ENCODE measurements at places on chromosomes 3 and 15.

- DNase-seq: no peak
Measured at GRCh38 chr15:46644501-46645481, 1010.0 kb downstream of the SQOR start.

- DNase-seq: no peak
Measured at GRCh38 chr15:60735559-60736047, 256.7 kb upstream of the ICE2 start.

DNA sequence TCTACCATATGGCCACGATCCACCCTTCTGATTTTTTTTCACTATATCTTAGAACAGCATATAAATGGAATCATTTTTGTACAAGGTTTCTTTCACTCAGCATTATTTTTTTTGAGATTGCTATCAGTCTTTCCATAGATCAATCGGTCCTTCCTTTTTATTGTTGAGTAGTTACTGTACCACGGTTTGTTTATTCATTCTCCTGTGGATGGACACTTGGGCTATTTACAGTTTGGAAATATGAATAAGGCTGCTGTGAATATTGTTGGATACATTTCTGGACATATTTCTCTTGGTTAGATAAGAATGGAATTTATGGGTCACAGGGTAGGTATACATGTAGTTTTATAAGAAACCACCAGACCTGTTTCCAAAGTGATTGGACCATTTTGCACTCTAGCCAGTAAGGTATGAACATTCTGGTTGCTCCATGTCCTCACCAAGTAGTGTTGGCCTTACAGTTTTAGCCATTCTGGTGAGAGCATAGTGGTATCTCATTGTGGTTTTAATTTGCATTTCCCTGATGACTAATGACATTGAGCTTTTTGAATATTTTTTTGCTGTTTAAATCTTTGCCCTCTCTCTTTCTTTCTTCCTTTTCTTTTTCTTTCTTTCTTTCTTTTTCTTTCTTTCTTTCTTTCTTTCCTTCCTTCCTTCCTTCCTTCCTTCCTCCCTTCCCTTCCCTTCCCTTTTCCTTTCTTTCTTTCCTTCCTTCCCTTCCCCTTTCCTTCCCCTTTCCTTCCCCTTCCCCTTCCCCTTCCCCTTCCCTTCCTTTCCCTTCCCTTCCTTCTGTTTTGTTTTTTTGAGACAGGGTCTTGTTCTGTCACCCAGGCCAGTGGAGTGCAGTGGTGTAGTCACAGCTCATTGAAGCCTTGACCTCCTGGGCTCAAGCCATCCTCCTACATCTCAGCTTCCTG is 49.2 kb downstream of the LRRK1 start:
- no peak for DNase-seq

- DNase-seq: no peak
Measured at GRCh38 chr15:88341006-88341405, 84.5 kb upstream of the NTRK3 start.

DNA sequence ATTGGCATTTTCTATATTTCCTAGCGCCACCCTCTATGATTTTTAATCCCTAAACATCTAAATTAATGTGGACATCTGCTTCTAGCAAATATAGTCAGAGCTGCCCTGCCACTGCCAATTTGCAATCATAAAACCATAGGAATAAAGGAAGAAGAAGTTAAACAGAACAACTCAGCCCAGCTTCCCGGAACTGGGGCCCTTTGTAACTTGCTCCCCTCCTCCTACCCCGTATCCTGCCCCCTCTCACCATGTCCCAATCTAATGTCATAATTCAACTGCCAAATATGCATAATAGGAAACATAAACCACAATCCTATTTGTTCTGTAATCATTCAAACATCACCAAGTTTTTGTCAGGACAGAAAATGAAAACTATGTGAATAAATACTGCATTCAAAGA is 74.4 kb upstream of the ACP3 start:
- no peak for DNase-seq

GRCh38 chr15:41727143-41727542 is 47.1 kb upstream of the MAPKBP1 start:
- no peak for DNase-seq

- DNase-seq: no peak
Measured at GRCh38 chr3:11640009-11640673, 3.6 kb downstream of the VGLL4 start.
